ENCODE measurements at places on chromosomes 6 and 20.
A peak's percentile ranks its signal among the peaks of the same experiment; 100 is the strongest.

GRCh38 chr6:44615621-44616020 lies 228.1 kb downstream of the CDC5L start:
- no peak for DNase-seq

GRCh38 chr20:36887752-36888090 lies 11.8 kb downstream of the TLDC2 start:
- DNase-seq = no peak

GRCh38 chr20:63037669-63038268 lies 31.0 kb upstream of the BHLHE23 start:
- no peak for DNase-seq

GRCh38 chr6:46381579-46381978 lies 109.7 kb downstream of the RCAN2 start:
- DNase-seq = no peak

- peak; percentile 93 for DNase-seq
Measured at GRCh38 chr20:8932192-8933165, 136.4 kb upstream of the PLCB4 start.

DNA sequence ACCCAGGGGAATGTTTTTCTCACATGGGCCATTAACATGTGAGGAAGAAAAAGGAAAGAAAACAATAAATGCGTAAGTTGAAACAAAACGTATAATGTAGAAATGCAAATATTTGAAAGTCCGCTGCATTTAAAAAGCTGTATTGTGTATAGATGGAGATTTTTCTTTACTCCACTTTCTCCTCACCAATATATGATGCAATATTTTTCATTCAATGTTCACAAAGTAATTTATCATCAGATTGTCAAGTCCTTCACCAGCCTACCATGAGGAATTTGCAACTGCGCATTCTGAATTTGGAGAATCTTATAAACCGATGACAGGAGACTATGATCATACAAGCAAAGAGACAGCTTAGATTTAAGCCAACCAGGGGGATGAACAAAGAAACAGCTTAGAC lies 69.9 kb downstream of the SOD2 start:
- DNase-seq = no peak

- no peak for DNase-seq
Measured at GRCh38 chr6:2839982-2840748, 1.5 kb downstream of the SERPINB1 start.

GRCh38 chr6:57123111-57123510 lies 33.1 kb downstream of the ZNF451 start:
- no peak for DNase-seq

DNA sequence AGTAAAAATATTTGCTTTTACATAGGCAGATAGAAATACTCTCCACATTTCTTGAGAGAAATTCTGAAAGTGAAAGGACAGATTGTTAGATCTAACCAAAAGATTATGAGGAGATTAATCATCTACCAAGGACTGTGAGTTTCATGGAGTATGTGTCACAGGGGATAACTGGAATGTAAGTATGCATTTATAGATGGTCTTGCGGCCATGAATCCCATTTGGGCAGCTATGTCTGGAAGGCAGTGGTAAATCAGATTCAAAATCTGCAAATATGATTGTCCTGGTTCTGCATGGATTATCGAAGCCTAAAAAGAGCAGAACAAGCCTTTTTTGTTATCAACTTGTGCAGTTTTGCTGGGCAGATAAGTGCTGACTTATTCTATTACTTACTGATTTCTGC lies 293.8 kb downstream of the RFPL4B start:
- peak; percentile 24 for DNase-seq

DNA sequence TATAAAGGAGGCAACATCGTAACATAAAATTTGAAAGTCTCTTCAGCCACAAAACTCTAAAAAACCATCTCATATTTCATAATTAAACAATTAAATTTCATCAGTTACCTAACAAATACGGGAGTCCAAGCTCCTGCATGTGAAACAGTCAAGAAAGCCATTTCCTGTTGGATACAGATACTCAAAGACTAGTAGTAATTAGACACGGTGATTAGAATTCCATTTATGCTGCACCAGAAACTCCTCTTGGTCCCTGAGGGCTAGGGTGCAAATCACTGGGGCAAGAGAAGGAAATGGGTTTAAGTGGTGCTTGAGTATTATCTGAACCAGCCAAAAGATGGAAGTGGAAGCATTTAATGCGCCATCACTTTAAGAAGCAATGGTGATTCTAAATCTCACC lies 27.4 kb downstream of the TRAM2 start:
- no peak for DNase-seq

Data from GM04504 (cell line).